ENCODE measurements at places on chromosomes 2 and 18. TPM values are rescaled to one million over a fixed set of nuclear protein-coding genes. Genes with fewer than 3 reads are reported as not detected.
A peak's percentile ranks its signal among the peaks of the same experiment; 100 is the strongest.

DNA sequence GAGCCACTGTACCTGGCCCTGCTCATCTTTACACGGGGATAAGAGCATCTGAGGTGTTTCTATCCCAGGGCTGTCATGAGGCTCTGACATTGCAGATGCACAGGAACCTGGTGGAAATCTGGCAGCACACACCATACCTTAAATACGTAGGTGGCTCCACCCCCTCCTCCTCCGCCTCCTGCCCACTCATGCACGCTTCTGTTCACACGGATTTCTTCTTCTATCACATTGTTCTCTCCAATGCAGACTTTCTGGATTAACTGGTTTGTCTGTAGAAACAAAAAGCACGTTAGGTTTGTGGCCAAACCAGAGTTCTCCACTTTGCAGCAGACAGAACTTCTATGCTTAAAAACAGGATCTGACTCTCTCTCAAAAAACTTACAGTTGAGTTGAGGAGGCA, 118.2 kb downstream of the CLIP4 start:
- no peak for DNase-seq
- peaks cover 38% of the 10 kb centered on the region for H3K27me3 ChIP-seq
- H3K4me3 ChIP-seq: no peak overlapping the region

- no peak for DNase-seq
- H3K27ac ChIP-seq: peak overlapping the region; percentile 76
- no peaks in the 10 kb centered on the region for H3K27me3 ChIP-seq
- H3K4me3 ChIP-seq: no peak overlapping the region
- no peaks in the 10 kb centered on the region for H3K36me3 ChIP-seq
These were observed 7.0 kb upstream of the ALPK2 start for GRCh38 chr18:58635891-58636290.

GRCh38 chr18:52700816-52701215, 360.8 kb downstream of the DCC start:
- no peak overlapping the region for H3K4me3 ChIP-seq
- no peak overlapping the region for H3K27ac ChIP-seq
- H3K36me3 ChIP-seq: no peaks in the 10 kb centered on the region

GRCh38 chr2:99942561-99943347, 199.6 kb downstream of the AFF3 start:
- no peaks in the 10 kb centered on the region for H3K27me3 ChIP-seq
- H3K36me3 ChIP-seq: peaks cover 64% of the 10 kb centered on the region
- no peak overlapping the region for H3K27ac ChIP-seq
- H3K4me3 ChIP-seq: no peak overlapping the region

DNA sequence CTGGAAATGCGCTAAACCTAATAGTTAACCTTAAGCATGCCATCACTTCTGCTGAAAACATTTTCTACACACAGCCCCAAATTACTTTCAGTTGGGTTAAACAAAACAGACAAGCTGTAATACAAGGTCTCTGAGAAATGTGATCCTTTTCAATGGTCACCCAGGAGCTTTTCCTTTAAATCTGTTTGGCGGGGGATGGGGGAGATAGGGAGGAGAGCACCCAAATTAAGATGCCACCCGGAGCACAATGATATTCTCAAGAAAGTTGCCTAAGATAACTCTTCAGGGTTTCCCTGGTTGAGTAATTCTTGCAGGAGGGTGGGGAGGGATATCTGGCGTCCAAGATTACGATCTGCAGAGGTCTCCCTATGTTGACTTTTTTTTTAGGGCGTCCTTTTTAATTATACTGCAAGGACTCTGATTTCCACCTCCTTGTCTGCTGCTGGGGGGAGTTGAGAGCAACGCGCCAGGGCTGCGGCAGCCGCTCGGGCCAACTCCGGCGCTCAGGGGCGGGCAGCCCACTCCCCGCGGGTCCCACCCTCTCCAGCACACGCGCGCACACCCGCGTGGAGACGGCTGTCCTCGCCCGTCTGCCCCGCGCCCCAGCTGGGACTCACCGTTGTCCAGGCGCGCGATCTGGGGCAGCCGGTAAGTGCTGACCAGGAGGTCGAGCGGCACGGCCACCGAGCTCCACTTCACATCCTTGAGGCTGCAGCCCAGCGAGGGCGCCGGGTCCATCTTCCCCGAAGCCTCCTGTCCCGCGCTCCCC, 807 bp downstream of the GAREM1 start:
- H3K27me3 ChIP-seq: peaks cover 28% of the 10 kb centered on the region
- no peak for DNase-seq
- H3K27ac ChIP-seq: peak overlapping the region; percentile 9
- peaks cover 21% of the 10 kb centered on the region for H3K4me1 ChIP-seq
- no peaks in the 10 kb centered on the region for H3K36me3 ChIP-seq

DNA sequence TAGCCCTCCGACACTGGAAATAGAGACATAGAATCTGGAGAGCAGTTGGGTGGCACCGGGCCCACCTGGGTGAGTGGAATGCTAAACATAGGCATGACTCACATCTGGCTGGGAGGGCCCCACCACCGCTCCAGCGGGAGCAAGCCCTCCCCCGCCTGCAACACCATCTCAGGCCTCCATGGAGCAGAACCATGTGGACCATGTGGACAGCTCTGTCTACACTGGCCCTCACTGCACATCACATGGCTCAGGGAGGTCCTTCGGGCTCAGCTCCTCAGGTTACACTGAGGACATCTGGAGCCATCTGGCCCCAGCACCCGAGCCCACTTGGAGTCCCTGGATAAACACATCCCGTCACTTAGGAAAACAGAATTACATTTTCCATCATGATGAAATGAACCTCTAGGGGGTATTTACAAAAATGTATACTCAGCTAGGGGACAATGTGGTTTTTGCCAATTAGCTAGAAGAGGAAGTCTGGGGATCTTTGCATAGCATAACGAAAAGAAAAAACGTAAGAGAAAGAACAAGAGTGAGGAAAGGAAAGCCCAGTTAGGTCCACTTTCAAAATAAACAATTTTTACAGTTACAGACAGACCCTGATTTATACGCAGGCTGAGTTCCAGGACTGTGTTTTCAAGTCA, 30.7 kb upstream of the MLPH start:
- H3K4me1 ChIP-seq: peaks cover 72% of the 10 kb centered on the region
- H3K4me3 ChIP-seq: peak overlapping the region; percentile 16
- H3K36me3 ChIP-seq: peaks cover 2% of the 10 kb centered on the region
- peak overlapping the region; percentile 89 for H3K27ac ChIP-seq

GRCh38 chr2:140698636-140699035, 1432.2 kb downstream of the LRP1B start:
- H3K27ac ChIP-seq: no peak overlapping the region
- no peaks in the 10 kb centered on the region for H3K36me3 ChIP-seq
- no peak for DNase-seq
- H3K4me1 ChIP-seq: no peaks in the 10 kb centered on the region
- H3K27me3 ChIP-seq: no peaks in the 10 kb centered on the region

DNA sequence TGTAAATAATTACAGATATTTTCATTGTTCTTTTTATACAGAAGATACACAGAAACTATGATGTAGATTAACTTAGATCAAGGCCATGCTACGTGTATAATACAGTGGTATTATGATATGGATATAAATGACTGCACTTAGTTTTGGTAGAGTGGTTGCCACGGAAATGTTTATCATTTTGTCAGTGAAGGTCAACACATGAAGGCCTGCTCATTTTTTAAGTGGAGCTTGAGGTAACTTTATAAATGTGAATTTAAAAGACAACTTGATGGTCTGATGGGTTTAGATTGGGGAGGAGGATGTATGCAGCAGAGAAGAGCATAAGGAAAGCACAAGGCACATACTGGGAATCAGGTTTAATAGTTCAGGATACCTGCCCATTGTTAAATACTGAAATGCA, 14.4 kb upstream of the BBS5 start:
- peaks cover 2% of the 10 kb centered on the region for H3K27me3 ChIP-seq
- peaks cover 13% of the 10 kb centered on the region for H3K4me1 ChIP-seq
- no peak for DNase-seq
- no peak overlapping the region for H3K27ac ChIP-seq
- no peaks in the 10 kb centered on the region for H3K36me3 ChIP-seq

DNA sequence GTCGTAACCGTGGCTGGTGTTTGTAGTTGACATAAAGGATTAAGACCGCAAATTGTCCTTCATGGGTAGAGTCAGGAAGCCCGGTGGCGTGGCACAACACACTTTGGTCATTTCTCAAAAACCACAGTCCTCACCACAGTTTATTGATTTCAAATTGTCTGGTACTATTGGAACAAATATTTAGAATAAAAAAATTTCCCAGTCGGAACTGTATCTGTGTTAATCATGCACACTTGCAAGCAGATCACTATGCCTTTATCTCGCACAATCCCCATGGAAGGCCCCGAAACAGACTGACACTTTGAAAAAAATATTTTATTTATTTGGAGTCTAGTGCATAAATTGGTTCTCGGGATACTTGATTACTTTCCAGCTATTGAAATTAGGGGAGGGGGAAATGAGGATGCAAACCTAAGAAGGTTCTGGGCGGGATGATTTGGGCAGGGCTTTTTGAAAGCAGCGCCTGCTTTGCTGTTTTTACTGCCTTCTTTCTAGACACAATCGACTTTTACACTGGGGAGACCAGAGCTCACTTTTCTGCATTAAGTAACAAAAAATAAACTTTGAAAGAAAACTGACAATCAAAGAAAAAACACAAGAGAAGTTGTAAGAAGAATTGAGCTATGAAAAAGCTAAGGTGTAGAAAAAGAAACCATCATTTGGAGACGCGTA, 15.4 kb upstream of the HOXD1 start:
- H3K27me3 ChIP-seq: peaks cover 81% of the 10 kb centered on the region
- no peak overlapping the region for H3K27ac ChIP-seq
- no peaks in the 10 kb centered on the region for H3K36me3 ChIP-seq

DNA sequence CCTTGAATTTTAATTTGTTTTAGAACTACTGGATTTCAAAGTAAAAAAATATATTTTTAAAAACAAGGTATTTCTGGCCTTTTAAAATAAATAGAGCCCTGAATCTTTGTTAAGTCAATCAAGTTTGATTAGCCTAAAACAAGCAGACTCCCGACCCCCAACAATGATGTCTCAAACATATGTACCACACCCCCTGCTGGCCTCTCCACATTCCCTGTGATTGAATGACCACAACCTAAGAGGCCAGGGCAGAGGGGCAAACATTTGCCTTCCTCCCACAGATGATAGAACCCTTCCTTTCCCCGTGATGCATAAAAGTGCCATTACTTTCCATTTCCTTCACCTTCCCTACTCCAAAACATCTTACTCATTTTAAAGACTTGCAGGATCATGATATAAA, 130.9 kb downstream of the STK39 start:
- peaks cover 24% of the 10 kb centered on the region for H3K36me3 ChIP-seq
- no peak overlapping the region for H3K4me3 ChIP-seq

DNA sequence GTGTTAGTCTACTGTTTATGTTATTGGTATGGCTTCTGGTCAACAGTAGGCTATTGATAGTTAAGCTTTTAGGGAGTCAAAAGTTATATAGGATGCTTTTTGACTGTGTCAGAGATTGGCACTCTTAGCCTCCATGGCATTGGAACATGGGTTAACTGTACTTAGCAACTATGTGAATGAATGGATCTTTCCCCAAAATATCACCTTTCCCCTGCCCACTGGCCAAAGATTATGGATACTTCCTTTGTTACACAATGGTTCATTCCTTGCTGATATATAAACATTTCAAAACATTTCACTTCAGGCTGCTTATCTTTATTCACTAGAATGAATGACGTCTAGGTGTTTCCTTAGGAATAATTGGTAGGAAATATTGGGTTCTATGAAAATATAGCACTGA, 62.1 kb upstream of the DOCK10 start:
- peak overlapping the region; percentile 87 for H3K27ac ChIP-seq
- H3K4me3 ChIP-seq: no peak overlapping the region
- no peak for DNase-seq
- H3K4me1 ChIP-seq: peaks cover 38% of the 10 kb centered on the region

GRCh38 chr2:144508172-144508851, 11.6 kb downstream of the ZEB2 start:
- peak overlapping the region; percentile 98 for H3K27ac ChIP-seq
- H3K4me1 ChIP-seq: peaks cover 99% of the 10 kb centered on the region
- no peak for DNase-seq
- H3K4me3 ChIP-seq: peak overlapping the region; percentile 10
- peaks cover 2% of the 10 kb centered on the region for H3K36me3 ChIP-seq

- no peak overlapping the region for H3K4me3 ChIP-seq
- H3K27ac ChIP-seq: no peak overlapping the region
- peaks cover 18% of the 10 kb centered on the region for H3K4me1 ChIP-seq
- peaks cover 21% of the 10 kb centered on the region for H3K27me3 ChIP-seq
- DNase-seq: peak; percentile 73
These were observed 13.4 kb upstream of the MAT2A start for GRCh38 chr2:85525567-85525966.

DNA sequence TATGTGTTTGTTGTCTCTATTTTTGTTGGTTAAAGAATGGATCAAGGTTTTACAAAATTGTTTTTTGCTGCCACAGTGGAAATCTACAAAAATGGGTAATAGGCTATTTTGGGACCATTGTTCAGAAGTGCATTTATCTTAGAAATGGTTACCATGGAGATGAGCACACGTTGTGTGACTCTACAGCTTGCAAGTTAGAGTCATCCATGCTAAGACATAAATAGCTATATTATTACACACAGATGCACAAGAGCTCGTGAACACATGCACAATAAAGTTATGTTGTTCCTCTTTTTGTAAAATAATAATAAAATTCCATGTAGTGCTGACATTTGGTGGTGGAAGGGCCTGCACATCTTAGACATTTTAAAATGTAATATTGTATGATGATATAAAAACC, 15.5 kb upstream of the DUSP19 start:
- no peak overlapping the region for H3K4me3 ChIP-seq
- H3K27ac ChIP-seq: no peak overlapping the region
- peaks cover 13% of the 10 kb centered on the region for H3K4me1 ChIP-seq
- H3K36me3 ChIP-seq: no peaks in the 10 kb centered on the region

DNA sequence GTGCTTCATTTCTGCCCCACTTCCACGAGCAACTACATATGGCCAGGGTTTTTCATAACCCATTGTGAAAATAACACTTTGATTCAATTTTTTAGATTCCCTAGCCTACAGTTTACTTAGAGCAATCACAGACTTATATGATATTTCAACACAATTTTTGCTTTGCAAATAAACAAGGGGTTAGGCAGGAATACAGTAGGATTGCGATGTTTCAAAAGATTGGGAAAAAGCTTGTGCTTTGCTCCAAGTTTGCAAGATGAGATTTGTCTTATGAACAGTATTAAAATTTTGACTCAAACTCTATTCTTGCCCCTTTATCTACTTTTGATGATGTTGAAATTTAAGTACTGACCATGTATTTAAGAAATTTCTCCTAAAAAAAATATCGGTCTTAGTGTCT, 814.5 kb upstream of the PIK3C3 start:
- no peaks in the 10 kb centered on the region for H3K27me3 ChIP-seq
- peaks cover 13% of the 10 kb centered on the region for H3K4me1 ChIP-seq
- no peaks in the 10 kb centered on the region for H3K36me3 ChIP-seq
- H3K4me3 ChIP-seq: no peak overlapping the region

- H3K36me3 ChIP-seq: no peaks in the 10 kb centered on the region
- H3K27ac ChIP-seq: no peak overlapping the region
- DNase-seq: no peak
- no peaks in the 10 kb centered on the region for H3K27me3 ChIP-seq
These were observed 782.6 kb downstream of the MBD2 start for GRCh38 chr18:53441761-53442414.

Gene RESP18
- total RNA-seq: not detected

Gene SIGLEC15
- 0.37 TPM for total RNA-seq

Gene GNAL
- 1.3 TPM for total RNA-seq

Gene CCDC148
- 2.2 TPM for total RNA-seq

Gene MSH6
- 55.8 TPM for total RNA-seq

Gene KIF5C
- total RNA-seq: 10.2 TPM

Gene ICOS
- total RNA-seq: not detected

Gene CHST10
- 17.3 TPM for total RNA-seq

Data from osteocyte (in vitro differentiated cells).